EL (cell line): ENCODE measurements at places on chromosomes 12 and 14.
A peak's percentile ranks its signal among the peaks of the same experiment; 100 is the strongest.

- DNase-seq, result peak; percentile 51
Measured at GRCh38 chr14:30610787-30611343, 11.3 kb upstream of the SCFD1 start.

- DNase-seq, result no peak
Measured at GRCh38 chr14:50070840-50071548, 45.4 kb downstream of the VCPKMT start.

DNA sequence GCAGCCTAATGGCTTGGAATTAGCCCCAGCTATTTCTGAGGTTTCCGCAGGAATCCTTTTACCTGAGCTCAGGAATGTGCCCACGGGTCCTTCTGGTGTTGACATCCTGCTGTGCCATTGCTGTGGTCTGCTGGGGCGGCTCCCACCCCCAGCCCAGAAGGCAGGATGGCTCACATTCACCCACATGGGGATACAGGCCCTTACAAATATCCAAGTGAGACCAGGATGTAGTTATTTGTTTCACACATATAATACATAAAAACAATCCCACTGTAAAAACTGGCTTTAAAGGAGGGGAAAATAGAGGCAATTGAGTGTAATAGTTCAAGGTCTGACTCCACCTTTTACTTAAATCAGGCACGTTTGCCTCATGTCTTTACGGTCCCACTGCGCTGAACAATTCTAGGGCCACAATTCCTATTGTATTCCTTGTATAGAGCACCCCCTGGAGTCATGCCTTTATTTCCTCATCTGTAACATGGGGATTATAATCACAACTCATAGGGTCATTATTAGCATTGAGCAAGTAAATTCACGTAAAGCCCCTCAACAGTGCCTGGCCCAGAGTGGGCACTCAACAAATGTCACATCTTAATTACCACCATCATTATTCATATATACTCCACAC, 57.2 kb upstream of the FICD start:
- no peak for DNase-seq

- no peak for DNase-seq
Measured at GRCh38 chr12:97567619-97568110, 105.1 kb downstream of the RMST start.

DNA sequence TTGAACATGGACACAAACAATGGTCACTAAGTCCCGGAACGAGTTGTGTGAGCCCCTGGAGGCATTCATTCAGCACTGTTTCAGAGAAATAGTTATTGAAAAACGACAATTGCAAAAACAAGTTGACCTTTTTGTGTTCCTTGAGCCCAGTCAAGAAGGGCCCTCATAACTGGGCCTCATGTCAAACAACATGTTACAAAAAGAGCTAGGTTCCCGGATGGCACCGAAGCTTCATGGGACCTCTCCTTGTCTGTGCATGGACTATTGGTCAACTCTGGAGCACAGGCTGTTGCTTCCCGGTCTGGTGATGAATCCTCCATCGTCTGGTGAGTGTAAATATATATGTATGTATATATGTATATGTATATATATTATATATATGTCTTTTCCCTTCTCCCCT, 176.6 kb downstream of the ALG10 start:
- DNase-seq, result no peak

DNA sequence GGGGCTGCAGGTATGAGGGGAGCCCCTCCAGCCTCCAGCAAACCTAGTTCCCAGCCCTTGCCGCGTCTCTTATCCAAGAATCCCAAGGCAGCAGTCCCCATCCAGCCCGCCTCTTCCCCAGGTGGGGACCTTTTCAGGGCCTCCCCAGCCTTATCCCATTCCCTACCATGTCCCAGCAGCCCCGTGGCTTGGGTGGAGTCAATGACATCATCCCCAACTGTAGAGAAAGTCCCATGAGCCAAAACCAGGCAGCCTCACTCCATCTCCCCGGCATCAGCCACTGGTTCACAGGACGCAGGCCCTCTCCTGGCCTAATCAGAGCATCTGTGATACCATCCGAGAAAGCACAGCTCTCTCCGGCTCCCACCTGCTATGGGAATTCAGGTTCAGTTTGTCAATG, 131.0 kb downstream of the NCOR2 start:
- no peak for DNase-seq

DNA sequence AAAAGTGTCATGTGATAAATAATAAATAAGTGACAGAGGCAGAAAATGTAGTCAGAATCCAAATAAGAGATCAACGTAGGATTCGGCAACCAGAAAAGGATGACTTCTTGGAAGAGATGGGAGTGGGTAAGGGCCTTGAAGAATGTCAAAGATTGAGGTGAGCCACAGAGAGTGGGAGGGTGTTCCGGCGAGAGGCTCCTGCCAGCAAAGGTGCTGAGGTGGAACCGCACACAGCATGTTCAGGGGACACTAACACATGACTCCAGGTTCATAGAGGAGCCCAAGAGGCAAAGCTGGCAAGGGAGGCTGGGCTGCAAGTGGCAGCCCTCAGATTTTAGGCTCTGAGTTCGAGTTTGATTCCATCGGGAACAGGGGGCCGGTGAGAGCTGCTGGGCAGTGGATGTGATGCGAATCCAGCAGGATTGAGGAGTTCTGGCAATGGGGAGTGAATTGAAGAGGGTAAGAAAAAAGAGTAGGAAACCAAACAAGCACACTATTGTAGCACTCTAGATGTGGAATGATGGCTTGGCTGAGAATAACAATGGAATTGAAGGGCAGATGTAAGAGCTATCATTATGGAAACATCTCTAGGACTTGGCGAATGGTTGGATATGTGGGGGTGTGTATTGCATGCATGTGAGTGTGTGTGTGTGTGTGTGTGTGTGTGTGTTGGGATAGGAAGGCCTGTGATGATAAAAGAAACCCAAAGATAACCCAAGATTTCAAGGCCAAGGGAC, 36.5 kb downstream of the LRRC74A start:
- DNase-seq, result no peak

GRCh38 chr12:46773586-46774321, 52.0 kb downstream of the SLC38A4 start:
- peak; percentile 67 for DNase-seq

DNA sequence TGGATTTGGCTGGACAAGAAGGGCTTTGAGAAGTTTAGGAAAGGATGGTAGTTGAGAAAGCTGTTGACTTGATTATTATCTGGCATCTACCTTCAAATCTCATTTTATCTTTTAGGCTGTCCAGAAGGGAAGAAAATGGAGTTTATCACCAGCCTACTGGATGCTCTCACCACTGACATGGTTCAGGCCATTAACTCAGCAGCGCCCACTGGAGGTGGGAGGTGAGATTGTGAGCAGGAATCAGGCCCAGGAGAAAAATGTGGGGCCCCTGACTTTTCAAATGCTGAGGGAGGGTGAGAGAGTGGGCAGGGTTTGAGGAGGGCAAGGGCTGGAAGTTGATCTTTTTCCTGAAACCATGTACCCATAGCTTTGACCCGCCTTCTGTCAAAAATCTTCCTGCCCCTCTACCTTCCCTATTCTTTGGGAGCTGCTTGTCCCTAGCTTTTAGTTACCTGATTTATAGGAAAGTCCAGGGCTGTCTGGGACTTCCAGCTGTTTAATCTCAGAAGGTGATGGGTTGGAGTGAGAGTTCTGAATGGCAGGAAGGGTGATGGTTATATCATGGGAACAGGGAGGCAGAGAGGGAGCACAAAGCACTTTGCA, 134.2 kb downstream of the SMOC1 start:
- peak; percentile 17 for DNase-seq

DNA sequence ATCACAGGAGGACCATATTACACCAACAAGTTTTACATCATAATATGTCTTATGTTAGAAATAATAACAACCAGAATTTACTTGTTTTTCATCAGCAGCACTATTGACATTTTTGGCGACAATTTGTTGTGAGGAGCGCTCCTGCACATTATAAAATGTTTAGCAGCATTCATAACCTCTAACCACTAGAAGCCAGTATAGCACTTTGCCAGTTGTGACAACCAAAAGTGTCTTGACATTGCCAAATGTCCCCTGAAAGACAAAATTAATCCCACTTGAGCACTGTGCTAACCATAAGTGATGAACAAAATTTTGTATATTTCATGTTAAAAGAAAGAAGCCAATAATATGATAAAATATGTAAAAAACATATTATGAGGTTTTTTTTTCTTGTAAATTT, 356.9 kb upstream of the LMO3 start:
- no peak for DNase-seq
